Activated T-helper 1 cell treated with anti-CD3 and anti-CD28 coated beads, Interleukin-12 subunit alpha, Interleukin-12 subunit beta, Interleukin-2, Interleukin-4 antibody, amounts not matched to agents 30 ng/mL and 10 ng/mL and 1 ng/mL, durations not matched to agents 14 hours and 24 hours and 36 hours (primary cell): ENCODE measurements at places on chromosomes 4 and X.

DNA sequence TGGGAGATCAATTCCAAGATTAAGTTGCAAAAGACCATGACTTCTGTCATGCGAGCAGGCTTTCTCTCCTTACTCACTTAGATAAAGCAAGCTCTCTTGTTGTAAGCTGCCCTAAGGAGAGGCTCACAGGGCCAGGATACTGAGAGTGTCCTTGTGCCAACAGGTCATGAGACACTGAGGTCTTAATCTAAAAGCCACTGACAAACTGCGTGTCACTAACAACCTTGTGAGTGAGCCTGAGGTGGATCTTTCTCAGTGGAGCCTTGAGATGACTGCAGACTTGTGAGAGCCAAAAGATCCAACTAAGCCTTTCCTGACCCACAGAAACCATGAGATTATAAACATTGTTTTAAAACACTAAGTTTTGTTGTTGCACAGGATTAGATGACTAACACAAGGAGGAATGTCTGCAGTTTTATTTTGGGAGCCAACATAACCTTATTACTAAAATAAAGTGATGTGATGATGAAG lies 170.5 kb downstream of the SLC39A8 start:
- peaks cover 5% of the 10 kb centered on the region for H3K27me3 ChIP-seq
- no peaks in the 10 kb centered on the region for H3K4me1 ChIP-seq
- DNase-seq, result no peak
- H3K4me3 ChIP-seq, result no peak overlapping the region
- H3K36me3 ChIP-seq, result no peaks in the 10 kb centered on the region
- no peak overlapping the region for H3K27ac ChIP-seq

DNA sequence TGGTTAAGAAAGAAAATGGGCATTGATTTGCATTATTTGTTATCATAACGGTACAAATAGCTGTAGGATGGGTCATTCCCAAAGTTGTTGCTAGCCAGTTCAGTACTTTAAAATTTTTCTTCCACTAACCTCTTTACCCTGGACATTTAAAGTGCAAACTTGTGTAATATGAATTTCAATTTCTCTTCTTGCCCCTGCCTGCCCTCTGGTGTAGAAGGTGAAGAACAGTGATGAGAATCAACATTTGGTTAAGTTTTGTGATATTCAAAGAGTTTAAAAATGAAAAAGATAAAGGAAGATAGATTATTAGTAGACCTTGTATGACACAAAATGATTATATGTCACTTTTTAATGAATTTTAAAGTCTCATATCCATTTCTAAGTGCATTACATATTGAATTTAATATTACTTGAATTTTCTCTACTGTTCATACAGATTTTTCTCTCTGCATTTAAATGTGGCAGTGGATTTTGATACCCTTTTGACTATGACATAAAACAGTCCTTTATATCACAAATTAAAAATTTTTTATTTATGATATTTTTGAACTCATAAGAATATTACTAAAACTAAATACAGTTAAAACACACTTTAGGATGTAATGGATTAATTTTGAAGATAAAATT lies 337.7 kb downstream of the BMPR1B start:
- no peak for DNase-seq
- H3K27me3 ChIP-seq, result peaks cover 7% of the 10 kb centered on the region
- H3K27ac ChIP-seq, result no peak overlapping the region
- H3K4me1 ChIP-seq, result no peaks in the 10 kb centered on the region
- H3K36me3 ChIP-seq, result no peaks in the 10 kb centered on the region
- no peak overlapping the region for H3K4me3 ChIP-seq

GRCh38 chrX:133611676-133612075 lies 196.4 kb upstream of the GPC4 start:
- no peak overlapping the region for H3K27ac ChIP-seq
- no peak overlapping the region for H3K4me3 ChIP-seq
- no peaks in the 10 kb centered on the region for H3K4me1 ChIP-seq
- H3K36me3 ChIP-seq, result no peaks in the 10 kb centered on the region
- no peak for DNase-seq

GRCh38 chr4:150491132-150492049 lies 90.6 kb upstream of the MAB21L2 start:
- DNase-seq, result no peak
- no peaks in the 10 kb centered on the region for H3K4me1 ChIP-seq
- no peak overlapping the region for H3K4me3 ChIP-seq
- H3K27ac ChIP-seq, result no peak overlapping the region
- no peaks in the 10 kb centered on the region for H3K27me3 ChIP-seq

DNA sequence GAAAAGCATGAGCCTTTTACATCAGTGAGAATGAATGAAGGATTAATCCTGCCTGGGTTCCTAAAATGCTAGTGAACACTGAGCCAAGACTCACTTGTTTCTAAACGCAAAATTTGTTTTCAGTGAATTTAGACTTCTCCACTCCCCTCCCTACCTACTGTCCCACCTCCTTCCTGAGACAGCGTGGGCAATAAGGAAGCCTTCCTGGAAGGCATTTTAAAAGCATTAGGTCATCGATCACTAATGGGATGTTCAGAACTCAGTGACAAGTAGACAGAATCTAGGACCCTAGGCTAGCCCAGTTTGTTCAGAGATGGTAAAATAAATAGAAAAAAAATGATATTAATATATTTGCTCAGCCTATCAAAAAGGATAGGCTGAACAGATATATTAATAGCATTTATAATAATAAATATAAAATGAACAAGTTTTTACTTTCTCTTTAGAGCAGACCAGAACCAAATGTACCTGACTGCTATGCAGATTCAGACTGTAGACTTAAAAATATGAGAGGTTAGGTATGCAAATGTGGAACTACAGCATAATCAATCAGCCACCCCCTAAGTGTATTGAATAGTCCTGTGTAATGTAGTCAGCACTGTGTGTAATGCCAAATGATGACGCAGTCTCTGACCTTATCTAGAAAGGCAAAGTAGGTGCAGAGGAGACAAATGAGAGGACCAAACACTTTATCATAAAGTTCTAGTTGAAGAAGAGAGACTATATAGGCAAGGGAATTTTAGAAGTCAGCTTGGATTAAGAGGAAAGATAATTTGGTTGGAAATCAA lies 331.1 kb downstream of the GPAT3 start:
- H3K4me3 ChIP-seq, result no peak overlapping the region
- no peaks in the 10 kb centered on the region for H3K4me1 ChIP-seq
- H3K27me3 ChIP-seq, result no peaks in the 10 kb centered on the region
- DNase-seq, result no peak
- H3K27ac ChIP-seq, result no peak overlapping the region

- no peaks in the 10 kb centered on the region for H3K4me1 ChIP-seq
- DNase-seq, result no peak
- no peaks in the 10 kb centered on the region for H3K36me3 ChIP-seq
- no peak overlapping the region for H3K4me3 ChIP-seq
- no peak overlapping the region for H3K27ac ChIP-seq
- H3K27me3 ChIP-seq, result peaks cover 11% of the 10 kb centered on the region
Observed at GRCh38 chr4:112085156-112086035, 59.9 kb upstream of the FAM241A start.

GRCh38 chrX:92213786-92214185 lies 434.6 kb downstream of the PCDH11X start:
- H3K27me3 ChIP-seq, result no peaks in the 10 kb centered on the region
- DNase-seq, result no peak
- H3K27ac ChIP-seq, result no peak overlapping the region
- H3K4me1 ChIP-seq, result no peaks in the 10 kb centered on the region

GRCh38 chr4:158871335-158871724 lies 102.5 kb downstream of the FNIP2 start:
- H3K4me3 ChIP-seq, result no peak overlapping the region
- H3K27me3 ChIP-seq, result no peaks in the 10 kb centered on the region
- no peak for DNase-seq
- H3K36me3 ChIP-seq, result peaks cover 25% of the 10 kb centered on the region

GRCh38 chr4:74152836-74153235 lies 5.1 kb upstream of the MTHFD2L start:
- H3K4me1 ChIP-seq, result peaks cover 9% of the 10 kb centered on the region
- H3K27ac ChIP-seq, result no peak overlapping the region
- peaks cover 35% of the 10 kb centered on the region for H3K27me3 ChIP-seq
- no peak for DNase-seq
- no peak overlapping the region for H3K4me3 ChIP-seq

- no peak for DNase-seq
- H3K27ac ChIP-seq, result no peak overlapping the region
- peaks cover 2% of the 10 kb centered on the region for H3K27me3 ChIP-seq
- peaks cover 7% of the 10 kb centered on the region for H3K36me3 ChIP-seq
- H3K4me1 ChIP-seq, result peaks cover 7% of the 10 kb centered on the region
- H3K4me3 ChIP-seq, result no peak overlapping the region
Observed at GRCh38 chr4:7815562-7815961, 124.1 kb downstream of the AFAP1 start.

- no peaks in the 10 kb centered on the region for H3K4me1 ChIP-seq
- no peaks in the 10 kb centered on the region for H3K36me3 ChIP-seq
- H3K27me3 ChIP-seq, result peaks cover 20% of the 10 kb centered on the region
- H3K4me3 ChIP-seq, result no peak overlapping the region
Observed at GRCh38 chr4:3358656-3359055, 65.8 kb downstream of the RGS12 start.

- H3K27ac ChIP-seq, result no peak overlapping the region
- H3K36me3 ChIP-seq, result no peaks in the 10 kb centered on the region
- DNase-seq, result no peak
- H3K4me3 ChIP-seq, result no peak overlapping the region
- no peaks in the 10 kb centered on the region for H3K27me3 ChIP-seq
Observed at GRCh38 chr4:153421941-153422340, 44.2 kb upstream of the TMEM131L start.

DNA sequence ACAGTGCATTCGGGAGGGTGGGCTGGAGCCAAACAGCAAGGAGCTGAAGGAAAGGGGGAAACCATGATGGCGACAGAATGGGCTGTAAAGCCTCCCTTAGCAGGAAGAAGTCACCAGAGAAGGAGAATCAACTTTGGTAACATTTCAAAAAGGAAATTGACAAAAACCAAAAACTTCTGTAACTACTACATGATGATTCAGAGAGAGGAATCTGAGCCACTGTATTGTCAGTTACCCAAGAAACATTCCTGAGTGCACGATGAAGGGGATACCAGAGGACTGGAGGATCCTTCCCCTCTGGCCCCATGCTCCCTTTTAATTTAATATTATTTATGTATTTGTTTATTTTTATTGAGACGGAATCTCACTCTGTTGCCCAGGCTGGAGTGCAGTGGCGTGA lies 26.3 kb downstream of the PDHA1 start:
- no peak overlapping the region for H3K27ac ChIP-seq
- DNase-seq, result no peak
- H3K4me3 ChIP-seq, result no peak overlapping the region
- H3K27me3 ChIP-seq, result peaks cover 2% of the 10 kb centered on the region

DNA sequence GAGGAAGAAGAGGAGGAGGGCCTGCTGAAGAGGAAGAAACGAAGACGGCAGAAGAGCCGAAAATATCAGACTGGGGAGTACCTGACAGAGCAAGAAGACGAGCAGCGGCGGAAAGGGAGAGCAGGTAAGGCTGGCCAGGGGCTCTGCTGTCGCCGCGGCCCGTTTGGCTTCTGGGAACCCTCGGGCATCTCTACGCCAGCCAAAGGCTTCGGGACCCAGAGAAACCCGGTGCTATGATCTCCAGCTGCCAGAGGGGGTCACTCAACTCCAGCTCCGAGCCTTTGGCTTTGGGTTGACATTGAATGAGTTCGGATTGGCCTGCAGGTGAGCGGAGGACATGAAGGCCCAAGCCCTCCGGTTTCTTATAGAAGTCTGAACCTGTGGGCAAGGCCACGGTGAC lies 42.8 kb downstream of the BCORL1 start:
- peaks cover 14% of the 10 kb centered on the region for H3K4me1 ChIP-seq
- H3K4me3 ChIP-seq, result no peak overlapping the region
- peaks cover 18% of the 10 kb centered on the region for H3K36me3 ChIP-seq
- no peak for DNase-seq
- no peak overlapping the region for H3K27ac ChIP-seq

GRCh38 chrX:459611-460010 lies 72.9 kb upstream of the PPP2R3B start:
- no peak overlapping the region for H3K27ac ChIP-seq
- H3K27me3 ChIP-seq, result no peaks in the 10 kb centered on the region
- H3K4me1 ChIP-seq, result no peaks in the 10 kb centered on the region
- no peak for DNase-seq
- H3K4me3 ChIP-seq, result no peak overlapping the region

DNA sequence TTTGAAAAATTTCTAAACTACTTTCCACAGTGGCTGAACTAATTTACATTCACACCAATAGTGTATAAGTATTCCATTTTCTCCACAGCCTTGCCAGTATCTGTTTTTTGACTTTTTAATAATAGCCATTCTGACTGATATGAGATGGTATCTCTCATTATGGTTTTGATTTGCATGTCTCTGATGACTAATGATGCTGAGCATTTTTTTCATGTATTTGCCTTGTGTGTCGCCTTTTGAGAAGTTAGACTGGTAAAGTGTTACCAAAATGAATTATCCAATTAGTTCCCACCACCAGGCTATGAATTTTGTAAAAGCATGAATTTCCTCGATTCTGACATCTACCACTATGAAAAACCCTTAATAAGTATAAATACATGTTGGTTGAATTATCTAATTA lies 242.2 kb upstream of the GK2 start:
- H3K36me3 ChIP-seq, result no peaks in the 10 kb centered on the region
- no peak overlapping the region for H3K4me3 ChIP-seq
- no peak for DNase-seq
- H3K27ac ChIP-seq, result no peak overlapping the region
- H3K27me3 ChIP-seq, result peaks cover 3% of the 10 kb centered on the region

DNA sequence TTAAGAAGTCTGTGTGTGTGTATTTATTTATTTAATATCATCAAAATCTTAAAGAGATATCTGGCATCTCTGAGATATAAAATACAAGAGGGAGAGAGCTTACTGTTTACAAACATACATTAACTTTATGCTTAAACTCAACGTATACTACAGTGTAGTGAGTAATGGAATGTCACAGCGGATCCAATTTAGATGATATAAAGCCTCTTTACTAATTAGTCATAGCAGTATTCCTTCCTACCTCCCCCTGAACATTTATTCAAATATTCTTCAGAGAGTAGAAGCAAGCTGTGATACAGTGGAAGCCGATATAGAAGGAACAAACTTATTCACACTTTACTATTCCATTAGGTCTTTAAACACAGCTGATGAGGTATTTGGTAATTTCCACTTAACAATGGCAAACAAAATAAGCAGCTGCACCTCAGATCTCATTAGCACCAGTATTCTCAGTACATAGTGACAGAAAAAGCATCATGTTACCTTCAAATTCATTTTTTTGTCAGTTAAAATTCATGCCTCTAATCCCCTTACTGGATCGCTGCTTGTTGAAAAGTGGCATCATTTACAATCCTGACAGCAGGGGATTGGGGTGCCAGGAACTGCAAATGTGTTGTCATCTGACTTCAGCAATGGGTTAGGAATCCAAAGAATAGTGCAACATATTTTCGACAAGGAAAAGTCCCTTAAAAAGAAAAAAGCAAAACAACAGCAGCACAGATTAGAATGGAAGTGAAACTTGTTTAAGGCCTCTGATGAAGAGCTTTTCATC lies 658.7 kb upstream of the EPHA5 start:
- no peaks in the 10 kb centered on the region for H3K27me3 ChIP-seq
- H3K27ac ChIP-seq, result no peak overlapping the region
- H3K4me1 ChIP-seq, result no peaks in the 10 kb centered on the region
- no peak overlapping the region for H3K4me3 ChIP-seq
- DNase-seq, result no peak

GRCh38 chr4:152009031-152009670 lies 248.3 kb upstream of the GATB start:
- H3K27ac ChIP-seq, result no peak overlapping the region
- DNase-seq, result no peak
- peaks cover 5% of the 10 kb centered on the region for H3K36me3 ChIP-seq

- H3K36me3 ChIP-seq, result no peaks in the 10 kb centered on the region
- peaks cover 7% of the 10 kb centered on the region for H3K27me3 ChIP-seq
- no peak overlapping the region for H3K4me3 ChIP-seq
- no peaks in the 10 kb centered on the region for H3K4me1 ChIP-seq
Observed at GRCh38 chr4:100576570-100576969, 58.7 kb upstream of the EMCN start.
